Activated T-cell treated with anti-CD3 and anti-CD28 coated beads, Interleukin-2, amount 50 U/mL, for 1 hour (primary cell): ENCODE measurements at places on chromosomes 7 and 10.

DNA sequence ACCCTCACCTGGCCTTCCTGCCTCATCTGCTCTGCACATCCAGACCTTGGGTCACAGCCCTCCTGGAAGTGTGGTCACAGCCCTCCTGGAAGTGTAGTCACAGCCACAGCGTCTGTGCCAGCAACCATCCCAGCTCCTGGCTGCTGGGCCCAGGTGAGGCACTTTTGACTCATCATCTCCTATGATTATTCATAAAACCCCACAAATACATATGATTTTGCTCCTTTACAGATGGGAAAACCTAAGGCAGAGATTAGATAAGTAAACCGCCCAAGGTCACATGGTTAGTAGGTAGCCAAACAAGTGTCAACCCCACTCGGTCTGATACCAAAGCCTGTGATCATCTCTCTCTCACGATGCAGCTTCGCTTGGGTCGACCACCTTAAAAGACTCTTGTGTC is 94.3 kb downstream of the PRLHR start:
- no peak for DNase-seq

GRCh38 chr10:130232166-130233034 is 96.2 kb downstream of the GLRX3 start:
- DNase-seq = no peak

DNA sequence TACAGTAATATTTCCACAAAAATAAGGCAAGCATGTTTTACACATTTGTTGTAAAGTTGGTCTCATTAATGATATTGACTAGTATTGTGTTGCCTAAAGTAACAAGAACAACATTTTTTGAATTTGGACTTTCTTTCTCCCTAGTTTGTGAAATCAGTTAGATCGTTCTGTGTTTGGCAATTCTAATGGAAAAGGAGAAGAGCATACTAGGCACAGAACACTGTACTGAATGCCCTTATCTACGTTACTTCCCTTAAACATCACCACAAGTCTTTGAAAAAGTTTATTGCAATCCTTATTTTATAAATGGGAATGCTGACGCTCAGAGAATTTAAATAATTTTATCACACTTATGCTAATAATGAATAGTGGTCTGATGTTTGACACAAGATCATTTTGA is 372.2 kb downstream of the EXOC4 start:
- no peak for DNase-seq

- no peak for DNase-seq
Measured at GRCh38 chr7:136179851-136180721, 202.9 kb upstream of the MTPN start.

DNA sequence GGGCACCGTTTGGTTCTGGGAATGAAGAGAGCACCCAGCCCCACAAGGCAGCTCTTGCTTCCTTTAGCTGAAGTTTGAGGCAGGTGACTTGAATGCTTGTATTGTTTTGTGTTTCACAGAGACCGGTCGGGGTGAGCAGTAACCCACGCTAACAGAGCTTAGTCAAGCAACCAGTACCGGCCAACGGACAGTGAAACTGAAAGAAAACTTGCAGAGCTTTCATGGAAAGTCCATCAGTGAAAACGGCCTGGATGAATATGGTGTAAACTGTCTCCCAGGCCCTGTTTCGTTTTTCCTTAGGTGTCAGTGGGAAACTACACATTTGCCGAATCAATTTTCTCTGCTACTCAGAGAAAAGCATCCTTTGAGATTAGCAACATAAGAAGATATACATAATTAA is 101.1 kb downstream of the LYZL1 start:
- no peak for DNase-seq

DNA sequence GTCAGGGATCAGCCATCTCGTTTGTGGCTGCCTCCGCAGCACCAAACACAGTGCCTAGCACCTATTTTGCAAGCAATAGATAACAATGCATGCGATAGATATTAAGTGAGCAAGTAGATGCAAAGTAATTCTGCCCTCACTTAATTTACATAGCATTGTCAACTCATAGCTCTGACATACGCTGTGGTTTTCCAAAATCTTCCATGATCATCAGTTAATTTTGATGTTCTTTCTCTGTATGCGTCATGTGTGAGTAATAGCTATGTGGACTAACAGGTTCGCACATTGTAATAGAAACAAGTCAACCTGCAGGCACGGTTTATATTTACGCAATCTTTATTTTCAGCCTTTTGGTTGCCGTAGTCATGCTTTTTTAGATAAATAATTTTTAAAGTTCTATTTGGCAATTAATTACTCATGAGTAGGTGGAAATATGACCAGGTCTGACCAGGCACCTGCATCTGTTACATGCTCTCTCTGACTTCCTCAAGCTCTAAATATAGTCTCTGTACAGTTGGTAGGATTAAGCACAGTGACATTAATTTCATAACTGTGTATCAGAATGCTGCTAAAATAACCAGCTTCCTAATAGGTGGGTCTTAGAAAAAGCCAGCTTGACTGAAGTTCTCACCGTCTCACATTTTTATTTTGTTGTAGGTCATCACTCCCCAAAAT is 13.3 kb downstream of the MAP3K8 start:
- no peak for DNase-seq

GRCh38 chr10:48550071-48550691 is 54.7 kb downstream of the ARHGAP22 start:
- no peak for DNase-seq

GRCh38 chr10:106301146-106301545 is 863.4 kb downstream of the SORCS1 start:
- DNase-seq = no peak

DNA sequence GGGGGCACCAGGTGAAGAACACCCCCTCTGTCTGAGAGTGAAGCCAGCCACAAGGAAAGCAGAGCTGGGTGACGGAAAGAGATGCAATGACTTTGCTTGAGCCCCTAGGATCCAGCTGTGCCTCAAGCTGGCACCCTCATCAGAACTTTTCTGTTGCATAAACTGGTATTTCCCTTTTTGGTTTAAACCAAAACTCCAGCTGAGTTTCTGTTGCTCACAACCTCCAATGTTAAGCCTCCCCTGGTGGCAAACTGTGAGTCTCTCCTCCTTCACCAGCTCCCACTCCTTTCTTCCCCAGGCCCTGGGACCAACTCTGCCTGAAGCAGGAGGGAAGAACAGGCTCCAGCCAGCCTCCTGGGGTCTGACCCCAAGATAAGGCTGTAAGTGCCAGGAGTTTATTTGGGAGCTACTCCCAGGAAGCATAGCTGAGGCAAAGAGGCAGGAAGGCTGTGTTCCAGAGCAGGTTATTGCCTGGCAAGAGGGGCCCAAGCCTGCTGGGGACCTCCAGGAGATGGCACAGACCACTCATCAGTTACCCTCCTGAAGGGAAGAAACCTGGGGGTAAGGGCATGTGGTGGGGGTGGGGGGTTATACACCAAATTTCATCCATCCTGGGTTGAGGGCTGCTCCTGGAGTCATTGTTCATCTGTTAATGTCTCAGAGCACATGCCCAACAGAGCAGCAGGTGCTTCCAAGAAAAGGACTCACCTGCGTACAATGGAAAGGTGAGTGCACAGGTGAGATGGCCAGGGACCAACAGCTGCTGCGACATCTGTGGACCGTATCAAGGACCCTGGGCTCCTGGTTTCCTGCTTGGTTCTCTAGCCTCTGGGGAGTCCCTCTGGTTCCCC is 73.3 kb upstream of the NANOS1 start:
- DNase-seq = no peak

DNA sequence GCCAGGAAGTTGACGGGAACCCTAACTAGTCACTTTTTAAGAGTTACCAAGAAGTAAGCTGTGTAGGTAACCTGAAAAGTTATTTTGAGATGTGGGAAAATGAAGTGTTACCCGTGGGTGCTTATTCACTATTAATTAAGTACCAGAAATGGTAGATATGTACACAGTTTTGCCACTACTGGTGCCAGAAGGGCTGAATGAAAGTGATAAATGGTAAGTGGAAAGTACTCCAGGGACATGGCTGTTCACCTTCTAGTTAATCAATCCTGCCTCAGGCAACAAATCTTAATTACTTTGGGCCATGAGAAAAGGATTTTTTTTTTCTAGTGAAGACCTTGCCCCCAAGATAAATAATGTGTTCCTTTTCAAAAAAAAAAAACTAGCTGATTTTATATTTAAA is 15.8 kb downstream of the NET1 start:
- no peak for DNase-seq

DNA sequence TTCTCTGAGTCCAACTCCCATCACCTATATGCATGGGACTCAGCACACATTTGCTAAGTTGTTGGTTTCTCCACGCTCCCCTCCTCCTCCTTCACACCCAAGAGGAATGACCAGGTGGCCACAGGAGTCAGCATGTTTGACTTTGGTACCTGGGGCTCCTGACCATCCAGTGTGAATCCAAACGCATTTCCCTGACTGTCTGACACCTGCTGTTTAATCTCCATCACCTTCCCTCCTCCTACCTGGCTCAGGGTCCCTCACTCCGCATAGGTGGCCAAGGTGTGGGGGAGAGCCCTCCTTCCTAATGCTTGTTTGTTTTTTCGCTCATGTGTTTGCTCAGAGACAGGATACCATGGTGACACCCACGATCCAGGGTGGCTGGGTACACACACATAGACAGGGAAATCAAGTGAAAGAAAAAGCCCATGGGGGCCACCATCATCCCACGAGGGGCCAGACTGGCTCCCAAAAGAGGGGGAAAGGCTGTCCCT is 194.9 kb downstream of the KCNMA1 start:
- no peak for DNase-seq
